ENCODE measurements at places on chromosomes 11 and 22. TPM values are rescaled to one million over a fixed set of nuclear protein-coding genes. Genes with fewer than 3 reads are reported as not detected.

MAJIN gene
- total RNA-seq, result not detected

DNA sequence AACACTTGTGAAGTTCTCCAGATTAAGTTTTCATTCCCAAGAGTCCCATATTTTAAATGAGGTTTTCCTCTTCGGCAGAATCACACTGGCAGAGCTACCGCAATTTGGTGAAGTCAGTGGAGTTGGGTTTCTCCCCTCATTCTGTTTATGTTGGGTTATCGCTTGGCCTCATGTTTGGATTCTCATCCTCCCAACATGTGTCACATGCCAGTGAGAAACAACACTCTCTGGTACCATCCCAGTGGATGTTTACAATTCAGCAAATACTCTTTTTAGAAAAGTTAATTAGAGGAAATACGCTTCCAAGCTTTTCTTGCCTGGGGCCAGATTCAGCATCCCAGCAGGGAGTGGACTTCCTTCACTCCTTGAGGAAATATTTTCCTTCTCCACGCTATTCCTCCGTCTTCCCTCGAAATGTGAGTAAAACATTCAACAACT lies 2.1 kb downstream of the PAMR1 start:
- no peak for DNase-seq
- peaks cover 6% of the 10 kb centered on the region for H3K36me3 ChIP-seq

DNA sequence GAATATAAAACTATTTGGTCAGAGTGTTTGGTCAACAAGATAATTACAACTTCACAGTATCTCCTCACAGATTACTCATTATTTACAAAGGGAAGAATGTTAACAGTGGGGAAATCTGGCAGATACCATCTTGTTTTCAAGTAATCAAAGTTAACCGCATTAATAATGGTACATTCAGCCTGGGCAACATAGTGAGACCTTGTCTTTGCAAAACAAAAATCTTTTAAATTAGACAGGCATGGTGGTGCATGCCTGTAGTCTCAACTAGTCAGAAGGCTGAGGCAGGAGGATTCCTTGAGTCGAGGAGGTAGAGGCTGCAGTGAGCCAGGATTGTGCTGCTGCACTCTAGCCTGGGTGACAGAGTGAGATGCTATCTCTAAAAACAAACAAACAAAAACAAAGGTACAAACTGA lies 78.5 kb downstream of the ACER3 start:
- no peak overlapping the region for H3K4me3 ChIP-seq
- no peaks in the 10 kb centered on the region for H3K4me1 ChIP-seq
- H3K27me3 ChIP-seq, result no peaks in the 10 kb centered on the region
- no peak for DNase-seq

GRCh38 chr11:16815047-16815767 lies 76.8 kb downstream of the C11orf58 start:
- H3K36me3 ChIP-seq, result peaks cover 11% of the 10 kb centered on the region
- no peak for DNase-seq
- no peaks in the 10 kb centered on the region for H3K4me1 ChIP-seq
- no peak overlapping the region for H3K4me3 ChIP-seq

CASP5 gene
- not detected for total RNA-seq

KREMEN1 gene
- 2.4 TPM for total RNA-seq

DNA sequence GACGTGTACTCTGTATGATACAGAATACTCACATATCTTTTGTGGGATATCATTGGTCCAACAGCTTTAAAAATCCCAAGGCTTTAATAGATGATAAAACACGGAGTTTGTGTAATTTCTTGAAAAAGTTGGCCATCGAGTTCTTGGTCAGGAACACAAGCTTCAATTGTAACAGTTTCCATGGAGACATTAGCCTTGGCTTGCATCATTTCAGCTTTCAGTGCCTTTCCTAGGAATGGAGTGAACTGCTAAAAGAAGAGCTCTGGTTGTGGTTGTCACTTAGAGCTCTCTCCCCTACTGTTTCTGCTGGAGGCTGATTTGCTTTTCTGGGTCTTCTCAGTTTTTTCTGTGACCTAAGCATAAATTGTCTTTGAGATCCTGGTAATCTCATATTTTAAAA lies 14.2 kb downstream of the BMAL1 start:
- no peak for DNase-seq
- H3K27ac ChIP-seq, result no peak overlapping the region
- no peak overlapping the region for H3K4me3 ChIP-seq
- H3K4me1 ChIP-seq, result no peaks in the 10 kb centered on the region
- no peaks in the 10 kb centered on the region for H3K36me3 ChIP-seq

DNA sequence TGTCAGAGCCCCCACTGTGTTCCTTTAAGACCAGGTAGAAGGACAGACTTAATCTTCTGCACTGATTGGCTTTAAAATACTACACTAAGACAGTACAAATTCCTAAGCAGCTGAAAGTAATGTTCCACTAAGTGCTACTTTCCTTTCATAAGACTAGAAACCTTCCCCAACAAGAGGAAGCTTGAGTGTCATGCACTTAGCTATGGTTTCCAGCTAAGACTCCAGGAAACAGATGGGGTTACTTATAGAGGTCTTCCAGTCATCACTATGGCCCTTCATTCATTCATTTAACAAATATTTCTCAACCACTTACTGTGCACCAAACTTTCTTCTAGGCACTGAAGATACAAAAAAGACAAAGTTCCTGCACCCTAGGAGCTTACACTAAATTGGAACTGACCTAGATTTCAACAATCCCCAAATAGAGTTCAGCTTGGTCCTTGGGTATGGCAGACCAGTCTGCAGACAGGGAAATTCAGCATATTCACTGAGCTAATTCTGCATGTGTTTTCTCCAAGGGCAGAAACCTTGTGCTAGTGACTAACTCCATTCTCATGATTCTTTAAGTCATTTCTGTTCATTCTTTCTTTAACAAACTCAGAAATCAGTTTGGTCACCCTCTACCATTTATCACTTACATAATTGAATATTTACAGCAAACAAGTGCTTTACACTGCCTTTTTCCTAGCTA lies 178.4 kb upstream of the MTNR1B start:
- no peak overlapping the region for H3K27ac ChIP-seq
- H3K27me3 ChIP-seq, result no peaks in the 10 kb centered on the region
- peaks cover 6% of the 10 kb centered on the region for H3K36me3 ChIP-seq
- H3K4me3 ChIP-seq, result no peak overlapping the region
- H3K4me1 ChIP-seq, result peaks cover 10% of the 10 kb centered on the region

DNA sequence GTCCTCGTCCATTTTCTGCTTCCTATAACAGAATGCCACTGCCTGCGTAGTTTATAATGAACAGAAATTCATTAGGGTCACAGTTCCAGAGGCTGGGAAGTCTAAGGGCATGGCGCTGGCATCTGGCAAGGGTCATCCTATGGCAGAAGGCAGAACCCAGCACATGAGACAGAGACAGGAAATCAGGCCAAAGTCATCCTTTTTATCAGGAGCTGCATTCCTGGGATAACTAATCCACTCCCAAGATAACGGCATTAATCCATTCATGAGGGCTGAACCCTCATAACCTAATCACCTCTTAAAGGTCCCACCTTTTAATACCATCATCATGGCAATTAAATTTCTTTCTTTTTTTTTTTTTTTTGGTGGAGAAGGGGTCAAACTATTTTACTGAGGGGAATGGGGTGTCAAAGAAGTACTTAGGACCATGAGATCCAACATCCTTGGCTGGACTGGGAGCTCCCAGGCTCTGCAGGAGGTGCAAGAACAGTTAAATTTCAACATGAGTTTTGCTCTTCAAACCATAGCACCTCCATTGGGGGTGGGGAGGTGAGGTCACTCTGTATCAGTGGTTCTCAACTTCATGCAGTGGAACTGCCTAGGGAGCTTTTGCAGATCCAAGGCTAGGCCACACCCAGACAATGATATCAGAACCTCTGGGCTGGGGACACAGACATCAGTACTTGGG lies 4.4 kb downstream of the TMEM109 start:
- no peak overlapping the region for H3K4me3 ChIP-seq
- peaks cover 42% of the 10 kb centered on the region for H3K36me3 ChIP-seq
- peaks cover 2% of the 10 kb centered on the region for H3K4me1 ChIP-seq

DNA sequence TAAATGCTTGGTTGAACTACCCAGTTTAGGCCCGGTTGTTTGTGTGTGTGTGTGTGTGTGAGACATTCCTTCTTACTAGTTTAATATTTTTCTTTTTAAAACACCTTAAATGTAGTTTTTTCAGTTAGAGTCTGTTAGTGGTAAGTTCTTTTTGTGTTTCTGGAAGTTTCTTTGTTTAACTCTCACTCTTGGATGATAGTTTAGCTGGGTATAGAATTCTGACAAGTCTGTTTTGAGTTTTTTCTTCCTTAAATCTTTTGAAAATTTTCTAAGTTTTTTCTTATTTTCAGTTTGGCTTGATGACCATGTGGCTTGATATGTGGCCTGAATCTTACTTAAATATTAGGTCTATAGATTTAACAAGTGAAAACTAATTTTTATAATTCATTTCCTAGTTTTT lies 60.1 kb downstream of the PDE3B start:
- DNase-seq, result no peak
- H3K36me3 ChIP-seq, result peaks cover 13% of the 10 kb centered on the region
- no peaks in the 10 kb centered on the region for H3K27me3 ChIP-seq
- H3K4me3 ChIP-seq, result no peak overlapping the region
- H3K27ac ChIP-seq, result no peak overlapping the region

DNA sequence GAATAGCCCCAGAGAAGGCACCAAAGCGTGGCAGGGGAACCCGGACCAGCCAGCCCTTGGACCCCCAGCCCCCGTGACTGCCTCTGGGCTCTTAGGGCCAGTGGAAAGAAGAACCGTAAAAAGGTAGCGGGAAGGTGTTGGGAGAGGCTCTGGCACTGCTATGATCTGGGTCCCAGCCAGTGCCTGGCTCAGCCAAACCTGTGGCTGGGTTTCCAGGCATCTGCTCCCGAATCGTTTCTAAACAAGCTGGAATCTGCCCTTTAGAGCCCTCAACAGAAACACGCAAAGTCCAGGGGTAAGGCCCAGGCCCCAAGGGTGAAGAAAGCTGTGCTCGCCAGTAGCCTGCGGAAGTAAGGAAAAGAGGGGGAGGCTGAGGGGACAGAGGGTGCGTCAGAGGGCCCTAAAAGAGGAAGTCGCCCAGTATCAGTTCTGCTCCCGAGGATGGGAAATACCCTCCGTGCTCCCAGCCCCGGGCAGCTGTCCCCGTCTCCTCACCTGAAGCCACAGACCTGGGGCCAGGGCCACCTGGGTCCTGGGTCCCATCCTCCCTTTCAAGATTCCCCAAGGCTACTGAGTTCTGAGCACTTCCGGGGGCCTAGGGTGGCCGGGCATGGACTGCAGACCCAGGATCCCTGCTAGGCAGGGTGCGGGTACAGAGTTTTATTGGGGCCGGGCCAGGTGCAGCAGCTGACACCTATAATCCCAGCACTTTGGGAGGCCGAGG lies 24.7 kb downstream of the IL10RA start:
- H3K36me3 ChIP-seq, result no peaks in the 10 kb centered on the region
- H3K4me1 ChIP-seq, result no peaks in the 10 kb centered on the region
- H3K4me3 ChIP-seq, result no peak overlapping the region
- no peak overlapping the region for H3K27ac ChIP-seq

GRCh38 chr11:35680506-35680905 lies 17.9 kb downstream of the TRIM44 start:
- no peaks in the 10 kb centered on the region for H3K4me1 ChIP-seq
- no peak overlapping the region for H3K4me3 ChIP-seq
- peaks cover 6% of the 10 kb centered on the region for H3K36me3 ChIP-seq
- H3K27me3 ChIP-seq, result no peaks in the 10 kb centered on the region

TRIM6 gene
- 14.1 TPM for total RNA-seq

GRCh38 chr22:21015466-21016006 lies 571 bp downstream of the P2RX6 start:
- H3K4me1 ChIP-seq, result peaks cover 3% of the 10 kb centered on the region
- no peak overlapping the region for H3K27ac ChIP-seq
- no peaks in the 10 kb centered on the region for H3K27me3 ChIP-seq
- H3K4me3 ChIP-seq, result 0 out of 3 replicates have a peak overlapping the region, but pooled peaks have one; percentile 95
- no peak for DNase-seq

DNA sequence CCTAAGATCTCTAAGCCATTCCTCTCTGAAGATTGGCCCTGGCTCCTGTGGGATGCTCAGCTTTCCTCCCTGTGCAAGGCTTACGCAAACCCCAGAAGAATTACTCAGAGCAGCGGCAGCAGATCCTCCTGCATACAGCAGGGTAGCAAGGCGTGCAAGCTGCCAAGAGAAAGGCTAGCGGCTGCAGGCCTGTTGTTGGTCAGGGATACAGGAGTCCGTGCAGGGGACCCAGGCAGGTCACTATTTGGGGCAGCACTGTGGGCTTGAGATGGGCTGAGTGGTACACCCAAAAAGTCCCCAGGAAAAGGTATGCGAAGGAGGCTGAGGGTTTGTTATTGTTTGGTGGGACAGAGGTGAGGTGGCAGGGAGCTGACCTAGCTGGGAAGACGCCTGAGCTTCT lies 1.5 kb downstream of the GLB1L2 start:
- 0 out of 2 replicates have a peak, but pooled peaks cover 3% of the 10 kb centered on the region for H3K4me1 ChIP-seq
- H3K27ac ChIP-seq, result no peak overlapping the region
- H3K36me3 ChIP-seq, result no peaks in the 10 kb centered on the region
- no peaks in the 10 kb centered on the region for H3K27me3 ChIP-seq

PLEKHA7 gene
- 21.0 TPM for total RNA-seq

All from H9 (cell line).